ENCODE measurements at places on chromosomes 6 and 20.

GRCh38 chr6:123520217-123520616 is 116.5 kb downstream of the TRDN start:
- no peak for DNase-seq

GRCh38 chr20:5221061-5221430 is 94.2 kb downstream of the CDS2 start:
- no peak for DNase-seq

- DNase-seq: no peak
Measured at GRCh38 chr6:94133106-94133505, 713.7 kb upstream of the EPHA7 start.

GRCh38 chr6:6826095-6826901 is 237.8 kb downstream of the LY86 start:
- peak; percentile 48 for DNase-seq

DNA sequence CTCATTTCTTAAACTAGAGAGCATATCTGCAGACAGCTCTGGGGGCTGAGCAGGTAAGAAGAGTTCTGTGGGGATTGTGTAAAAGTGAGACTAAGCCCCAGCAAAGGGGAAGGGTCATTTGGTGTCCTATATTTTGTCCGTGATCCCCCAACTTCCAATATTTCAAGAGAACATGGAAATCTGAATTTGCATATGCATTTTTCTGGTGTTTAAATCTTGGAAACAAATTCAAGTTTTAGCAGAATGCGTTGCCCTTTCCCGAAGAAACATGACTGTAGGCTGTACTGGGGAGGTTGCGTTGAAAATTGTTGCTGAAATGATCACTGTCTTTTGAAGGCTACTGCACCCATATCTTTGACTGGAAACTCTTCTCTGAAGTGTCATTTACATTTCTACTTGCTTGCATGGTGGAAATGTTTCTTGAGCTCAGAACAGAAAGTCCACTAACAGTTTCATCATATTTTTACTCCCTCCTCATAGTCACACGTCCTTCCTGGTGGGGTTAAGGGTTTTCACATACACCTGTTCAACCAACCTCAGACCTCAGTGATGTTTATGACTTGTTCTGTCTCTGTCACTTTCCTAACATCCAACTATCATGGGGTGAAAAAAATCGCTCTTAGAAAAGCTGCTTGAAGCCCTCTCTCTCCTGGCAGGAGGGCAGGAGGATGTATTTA is 140.3 kb downstream of the BCAS1 start:
- DNase-seq: no peak

DNA sequence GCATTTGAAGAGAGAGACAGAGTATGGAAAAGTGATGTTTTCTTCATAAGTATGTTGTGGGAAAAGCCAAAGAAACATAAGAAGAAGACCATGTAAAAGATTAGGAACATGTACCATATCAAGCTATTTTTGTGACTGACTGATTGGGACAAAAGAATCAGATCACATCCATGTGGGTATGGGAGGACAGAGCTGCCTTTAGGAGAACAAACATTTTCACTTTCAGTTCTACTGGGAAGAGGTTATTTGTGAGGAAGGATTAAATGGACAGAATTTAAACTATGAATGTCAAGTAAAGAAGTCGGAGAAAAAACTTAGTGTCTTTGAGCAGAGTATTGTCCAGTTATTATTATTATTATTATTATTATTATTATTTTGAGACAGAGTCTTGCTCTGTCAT is 124.4 kb upstream of the HCRTR2 start:
- DNase-seq: no peak

- no peak for DNase-seq
Measured at GRCh38 chr6:3650076-3650958, 101.2 kb downstream of the PXDC1 start.

GRCh38 chr6:127786109-127786508 is 114.7 kb downstream of the THEMIS start:
- DNase-seq: no peak

GRCh38 chr6:10837622-10837994 is 731 bp downstream of the MAK start:
- DNase-seq: no peak

GRCh38 chr20:11217326-11218172 is 543.8 kb upstream of the JAG1 start:
- peak; percentile 43 for DNase-seq

All from small intestine (tissue), 16 donors.